ENCODE measurements at places on chromosomes 11 and 22. TPM values are rescaled to one million over a fixed set of nuclear protein-coding genes. Genes with fewer than 3 reads are reported as not detected.

- no peak for DNase-seq
Measured at GRCh38 chr11:72833811-72834493, 19.7 kb downstream of the ATG16L2 start.

GRCh38 chr22:27644566-27644965 lies 157.0 kb downstream of the MN1 start:
- no peak for DNase-seq

DNA sequence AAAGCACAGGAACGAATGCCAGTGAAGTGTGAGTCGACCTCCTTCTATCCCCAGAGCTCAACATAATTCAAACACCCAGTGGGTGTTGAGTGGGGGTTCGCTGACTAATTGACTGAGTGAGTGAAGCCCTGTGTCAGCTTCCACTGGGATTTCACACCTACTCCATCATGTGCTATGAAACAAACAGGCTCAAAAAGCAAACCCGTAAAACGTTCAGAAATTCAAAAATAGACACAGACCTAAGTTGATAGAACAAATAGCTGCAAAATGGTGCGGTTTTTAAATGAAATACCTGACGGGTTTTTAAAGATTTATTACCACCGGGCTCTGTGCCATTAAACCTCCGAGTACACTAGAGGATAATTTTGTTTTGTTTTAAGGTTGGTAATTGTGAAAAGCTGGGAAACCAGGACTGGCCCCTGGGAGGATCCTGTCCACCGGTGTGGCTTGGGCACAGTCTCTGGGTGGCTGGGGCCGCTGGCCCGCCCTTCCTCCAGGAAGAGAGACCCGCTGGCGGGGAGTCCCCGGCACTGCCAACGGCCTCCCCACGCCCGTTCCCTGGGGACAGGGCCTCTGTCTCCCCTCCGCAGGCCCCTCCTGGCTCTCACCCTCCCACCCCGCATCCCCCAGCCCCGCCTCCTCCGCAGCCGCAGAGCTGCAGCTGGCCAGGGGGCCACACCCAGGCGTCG lies 13.6 kb downstream of the KCNJ5 start:
- no peak for DNase-seq

GRCh38 chr22:19709063-19709769 lies 5.1 kb upstream of the SEPTIN5 start:
- no peak for DNase-seq

DNA sequence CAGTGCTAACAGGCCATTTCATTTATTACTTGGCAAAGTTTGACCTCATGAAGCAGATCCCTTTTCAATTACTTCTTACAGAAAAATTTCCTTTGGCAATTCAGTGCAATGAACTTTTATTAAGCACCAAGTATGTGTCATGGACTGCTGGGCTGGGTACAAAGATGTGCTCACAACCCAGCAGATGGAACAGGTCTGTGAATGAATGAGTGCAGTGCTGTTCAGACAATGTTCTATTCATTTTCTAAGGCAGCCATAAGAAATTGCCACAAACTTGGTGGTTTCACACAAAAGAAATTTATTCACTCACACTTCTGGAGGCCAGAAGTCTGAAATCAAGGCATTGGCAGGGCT lies 428.5 kb downstream of the SOX6 start:
- DNase-seq = no peak

DNA sequence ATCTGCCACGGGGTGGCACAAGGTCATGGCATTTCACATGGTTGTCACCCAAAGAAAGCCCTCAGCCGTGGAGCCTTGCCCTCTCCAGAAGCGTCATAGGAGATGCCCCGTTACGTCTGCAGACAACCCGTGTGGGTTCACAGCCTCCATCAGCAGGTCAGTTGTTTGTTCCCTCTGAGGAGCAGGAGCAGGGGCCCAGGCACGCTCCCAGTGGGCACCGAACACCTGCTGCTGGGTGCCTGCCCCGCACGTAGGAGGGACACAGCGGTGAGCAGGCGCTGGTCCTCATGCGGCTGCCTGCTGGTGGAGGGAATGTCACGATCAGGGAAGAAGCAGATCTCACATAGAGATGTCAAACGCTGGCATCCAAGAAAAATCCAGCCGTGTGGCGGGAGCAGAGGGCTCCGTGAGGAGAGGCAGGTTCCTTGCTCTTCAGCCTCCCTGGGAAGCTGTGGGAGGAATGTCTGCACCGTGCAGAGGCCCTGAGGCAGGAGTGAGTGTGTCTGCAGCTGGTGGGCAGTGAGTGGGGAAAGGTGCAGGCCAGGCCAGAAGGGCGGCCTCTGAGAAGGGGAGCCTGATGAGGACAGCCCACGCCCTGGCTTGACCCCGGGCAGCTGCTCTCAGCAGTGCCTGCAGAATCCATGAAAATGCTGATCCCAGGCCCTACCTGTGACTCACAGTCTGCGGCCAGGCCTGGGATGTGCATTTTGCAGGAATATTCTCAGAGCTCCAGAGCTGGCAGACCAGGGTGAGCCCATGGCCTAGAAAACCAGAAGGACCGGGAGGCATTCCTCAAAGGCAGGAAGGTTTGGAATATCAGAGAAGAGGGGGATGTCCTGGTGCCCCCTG lies 36.4 kb upstream of the TH start:
- no peak for DNase-seq

- DNase-seq = peak; percentile 93
Measured at GRCh38 chr11:127017482-127017881, 16.9 kb upstream of the KIRREL3 start.

DNA sequence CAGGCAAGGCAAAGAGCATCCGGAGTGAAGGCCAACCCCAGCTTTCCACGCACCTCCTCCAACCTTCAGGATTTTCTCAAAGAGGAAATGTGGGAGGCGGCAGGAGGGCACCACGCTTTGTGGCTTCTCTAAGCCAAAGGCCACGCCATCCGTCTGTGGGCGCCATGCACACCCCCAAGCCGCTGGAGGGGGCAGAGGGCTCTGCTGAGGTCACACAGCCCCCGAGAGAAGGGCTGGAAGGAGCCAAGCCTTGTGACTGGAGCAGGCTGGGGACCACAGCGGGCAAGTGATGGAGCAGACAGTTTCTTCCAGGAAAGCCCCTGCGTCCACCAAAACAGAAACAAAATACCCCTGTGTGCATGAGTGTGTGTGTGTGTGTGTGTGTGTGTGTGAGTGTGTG lies 527.4 kb downstream of the BRD1 start:
- no peak for DNase-seq

DNA sequence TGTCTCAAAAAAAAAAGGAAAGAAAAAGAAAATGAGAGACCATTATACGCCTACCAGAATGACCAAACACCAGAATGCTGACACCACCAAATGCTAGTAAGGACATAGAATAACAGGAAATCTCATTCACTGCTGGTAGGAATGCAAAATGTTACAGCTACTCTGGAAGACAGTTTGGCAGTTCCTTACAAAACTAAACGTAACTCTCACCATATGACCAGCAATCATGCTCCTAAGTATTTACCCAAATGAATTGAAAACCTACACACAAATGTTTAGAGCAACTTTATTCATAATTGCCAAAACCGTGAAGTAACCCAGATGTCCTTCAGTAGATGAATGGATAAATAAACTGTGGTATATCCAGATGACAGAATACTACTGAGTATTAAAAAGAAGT lies 7.2 kb downstream of the CHKA start:
- no peak for DNase-seq

DNA sequence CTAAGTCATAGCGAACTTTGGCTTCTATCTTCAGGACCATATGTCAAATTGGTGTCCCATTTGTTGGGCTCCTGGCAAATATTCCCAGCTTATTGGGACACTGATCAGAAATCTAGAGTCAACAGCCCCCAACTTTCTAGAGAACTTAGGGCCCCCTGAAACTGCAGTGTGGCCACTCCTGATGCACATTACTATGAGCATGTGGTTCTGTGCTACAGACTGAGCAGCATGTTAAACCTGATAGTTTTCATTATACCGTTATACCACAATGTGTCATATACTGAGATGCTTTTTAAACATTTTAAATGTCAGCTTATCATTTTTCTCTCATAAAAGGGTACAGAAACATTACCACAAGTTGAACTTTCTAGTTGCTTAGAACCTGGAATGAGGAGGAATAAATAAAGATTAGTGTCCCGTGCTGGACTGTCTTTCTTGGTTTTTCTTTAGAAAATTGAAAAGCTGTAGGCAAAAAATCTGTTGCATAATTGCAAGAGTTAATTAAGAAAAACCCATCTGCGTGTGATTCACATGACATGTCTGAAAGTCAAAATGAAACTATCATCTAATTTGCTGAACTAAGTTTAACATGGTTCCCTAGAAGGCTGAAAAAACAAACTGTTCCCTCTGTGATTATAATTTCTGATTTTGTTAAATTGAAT lies 16.4 kb upstream of the CTSC start:
- DNase-seq = no peak

DNA sequence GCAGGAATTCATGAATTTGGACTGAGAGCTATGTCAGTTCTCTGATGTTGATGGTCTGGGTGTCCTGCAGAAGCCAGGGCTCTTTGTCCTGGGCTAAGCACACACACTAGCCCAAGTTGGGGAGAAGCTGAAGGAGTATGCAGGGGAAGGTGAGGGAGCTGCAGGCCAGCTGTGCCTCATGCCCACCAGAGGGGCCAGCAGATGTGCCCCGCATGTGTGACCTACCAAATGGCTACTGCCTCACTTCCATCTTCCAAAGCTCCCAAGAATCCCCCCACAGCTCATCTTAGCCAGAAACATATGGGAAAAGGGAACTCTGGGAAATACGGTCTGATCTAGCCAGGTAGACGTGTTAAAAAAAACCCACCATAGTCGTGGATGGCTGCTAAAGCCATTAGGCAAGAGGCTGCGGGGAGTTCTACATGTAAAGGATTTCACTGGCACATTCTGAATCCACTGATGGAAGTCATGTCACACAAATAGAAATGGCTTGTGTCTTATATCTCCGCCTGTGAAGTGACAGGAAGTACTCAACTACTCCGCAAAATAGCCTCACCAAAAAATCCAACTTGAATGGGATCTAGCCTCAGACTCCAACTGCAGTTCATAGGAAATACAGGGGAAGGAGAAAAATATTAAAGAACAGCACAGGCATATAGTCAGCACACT lies 96.3 kb upstream of the CLMP start:
- no peak for DNase-seq

DNA sequence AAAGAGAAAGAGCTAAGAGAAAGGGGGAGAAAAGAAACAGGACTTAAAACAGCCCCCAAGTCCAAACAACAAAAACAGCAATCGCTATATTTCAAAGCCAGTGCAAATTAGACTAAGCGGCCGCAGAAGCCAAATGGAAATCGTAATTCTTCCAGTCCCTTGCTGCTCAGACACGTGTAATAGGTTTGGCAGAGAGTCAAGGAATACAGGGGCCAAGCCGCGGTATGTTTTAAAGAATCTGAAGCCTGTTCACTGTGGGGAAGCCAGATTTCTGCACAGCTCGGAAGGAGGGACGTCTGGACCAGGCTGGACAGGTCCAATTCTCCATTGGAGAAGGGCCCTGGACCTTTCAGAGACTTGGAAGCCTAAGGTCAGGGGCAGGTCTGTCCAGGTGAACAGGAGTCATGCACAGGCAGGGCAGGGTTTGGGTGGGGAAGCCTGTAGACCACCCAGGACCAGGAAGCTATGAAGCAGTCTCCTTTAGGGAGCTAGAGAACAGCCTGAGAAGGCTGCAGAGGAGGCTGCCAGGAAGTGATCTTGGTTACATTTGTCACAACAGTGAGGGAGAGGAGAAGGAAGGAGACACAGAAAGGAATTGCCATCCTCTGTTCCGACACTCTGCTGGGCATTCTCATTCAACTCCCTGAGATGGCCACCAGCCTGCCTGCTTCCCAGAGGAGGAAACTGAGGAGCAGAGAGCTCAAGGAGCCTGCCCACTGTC lies 265.5 kb upstream of the ISX start:
- peak; percentile 24 for DNase-seq

DNA sequence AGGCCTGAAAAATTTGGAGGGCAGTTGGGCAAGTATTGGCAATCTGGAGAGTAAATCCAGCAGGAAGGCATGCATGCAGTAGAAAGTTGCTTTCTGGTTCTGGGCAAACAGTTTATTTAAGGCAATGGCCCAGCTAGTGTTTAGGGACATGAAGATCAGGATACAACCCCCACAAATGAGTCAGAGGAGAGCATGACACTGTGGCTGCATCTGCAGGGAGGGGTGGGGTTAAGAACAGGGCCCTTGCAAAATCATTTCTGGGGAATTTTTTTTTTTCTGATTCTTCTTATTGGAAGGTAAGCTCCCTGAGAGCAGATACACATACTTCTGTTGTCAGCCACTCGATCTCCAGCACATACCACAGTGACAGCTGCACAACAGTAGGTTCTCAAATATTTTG lies 61.1 kb downstream of the FDX1 start:
- peak; percentile 69 for DNase-seq

- no peak for DNase-seq
Measured at GRCh38 chr11:108221371-108221770, 1.1 kb downstream of the NPAT start.

DNA sequence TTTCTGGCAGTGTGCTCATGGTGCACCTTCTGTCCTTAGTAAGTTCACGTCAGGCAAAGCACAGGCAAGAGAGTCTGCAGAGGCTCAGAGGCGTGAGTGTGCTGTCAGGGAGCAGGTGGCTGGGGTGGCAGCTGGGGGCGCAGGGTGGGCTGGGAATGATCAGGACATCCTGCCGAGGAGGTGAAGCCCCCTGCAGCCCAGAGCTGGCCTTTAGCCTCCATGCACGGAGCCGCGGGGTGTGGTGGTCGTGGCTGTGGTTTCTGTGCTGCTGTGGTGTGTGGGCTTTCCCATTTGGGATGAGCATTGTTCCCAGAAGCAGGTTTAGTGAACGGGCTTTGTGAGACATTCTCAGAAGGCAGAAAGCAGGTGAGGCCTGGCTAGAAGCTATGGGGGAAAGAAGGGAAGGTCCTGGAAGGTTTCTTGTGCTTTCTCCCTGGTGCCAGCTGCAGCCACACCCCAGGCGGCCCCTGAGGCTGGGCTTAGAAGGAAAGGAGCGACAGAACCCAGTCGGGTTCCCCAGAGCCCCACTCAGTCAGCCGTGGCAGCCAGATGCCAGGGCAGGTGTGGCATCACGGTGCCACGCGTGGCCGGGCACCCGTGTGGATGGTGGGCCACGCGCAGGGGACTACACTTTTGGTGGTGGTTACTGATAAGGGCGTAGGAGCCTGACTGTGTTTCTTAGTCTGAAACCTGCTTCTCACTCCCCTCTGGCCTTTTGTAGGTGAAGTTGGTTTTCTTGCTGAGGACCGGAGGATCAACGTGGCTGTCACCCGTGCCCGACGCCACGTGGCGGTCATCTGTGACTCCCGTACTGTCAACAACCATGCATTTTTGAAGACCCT lies 32.0 kb downstream of the IGHMBP2 start:
- no peak for DNase-seq

APLNR gene
- not detected for total RNA-seq

LRRC32 gene
- 0.17 TPM for total RNA-seq

NXPE2 gene
- not detected for total RNA-seq

SLC22A6 gene
- not detected for total RNA-seq

HORMAD2 gene
- not detected for total RNA-seq

TRIM29 gene
- total RNA-seq = not detected

DYNC2H1 gene
- total RNA-seq = 29.4 TPM

MTMR2 gene
- 20.3 TPM for total RNA-seq

Measured in HT1080 (cell line).